ENCODE measurements at places on chromosomes 4 and X. TPM values are rescaled to one million over a fixed set of nuclear protein-coding genes. Genes with fewer than 3 reads are reported as not detected.

Gene AMER1
- 10.4 TPM for total RNA-seq

Gene CPLX1
- 3.4 TPM for total RNA-seq

Gene PLXNB3
- total RNA-seq = 3.3 TPM

DNA sequence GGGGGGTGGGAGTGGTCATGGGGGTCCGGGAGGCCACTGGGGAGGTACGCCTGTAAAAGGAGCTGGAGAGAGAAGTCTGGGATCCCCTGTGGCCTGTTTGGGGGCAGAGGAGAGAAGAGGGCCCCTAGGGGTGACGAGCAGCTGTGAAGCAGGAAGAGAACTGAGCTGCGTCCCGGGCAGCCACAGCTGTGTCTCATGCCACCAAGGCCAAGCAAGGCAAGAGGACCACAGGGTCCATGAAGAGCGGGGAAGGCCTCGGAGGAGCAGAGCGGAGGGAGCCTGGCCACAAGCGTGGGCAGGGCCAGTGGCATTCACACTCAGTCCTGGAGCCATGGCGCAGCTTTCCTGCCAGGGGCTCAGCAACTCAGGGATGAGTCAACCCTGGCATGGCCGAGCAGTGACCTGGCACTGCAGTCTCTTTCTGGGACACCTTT is 13.6 kb upstream of the NAT8L start:
- DNase-seq = peak; percentile 69

- no peak for DNase-seq
Measured at GRCh38 chr4:47715716-47716416, 122.0 kb downstream of the CORIN start.

- no peak for DNase-seq
Measured at GRCh38 chrX:71976753-71977152, 66.1 kb downstream of the NHSL2 start.

GRCh38 chrX:107565931-107566603 is 62.2 kb upstream of the PRPS1 start:
- DNase-seq = peak; percentile 28

Gene ADH1C
- 1.1 TPM for total RNA-seq

- DNase-seq = no peak
Measured at GRCh38 chr4:174144106-174144505, 139.4 kb downstream of the FBXO8 start.

- DNase-seq = no peak
Measured at GRCh38 chr4:92399032-92399431, 95.3 kb downstream of the GRID2 start.

- no peak for DNase-seq
Measured at GRCh38 chr4:108351791-108352190, 183.1 kb upstream of the LEF1 start.

- DNase-seq = no peak
Measured at GRCh38 chr4:152100379-152101201, 339.8 kb upstream of the GATB start.

DNA sequence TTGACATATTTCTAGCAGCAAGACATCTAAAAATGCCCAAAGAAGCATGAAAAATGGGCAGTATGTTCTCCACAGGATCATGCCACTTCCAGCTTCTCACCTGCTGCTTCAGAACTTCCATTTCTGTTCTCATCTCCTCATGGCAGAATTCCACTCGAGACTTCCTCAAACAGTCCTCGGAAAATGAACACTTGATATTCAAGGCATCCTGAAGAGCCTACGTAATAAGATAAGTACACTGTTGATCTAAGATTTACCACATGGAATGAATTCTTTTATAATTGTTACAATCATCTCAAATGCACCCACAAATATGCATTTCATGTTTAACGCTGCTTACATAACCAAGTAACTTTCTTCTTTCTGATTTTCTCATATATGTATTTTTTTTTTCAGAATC is 14.1 kb downstream of the TNIP3 start:
- DNase-seq = no peak

GRCh38 chrX:9829308-9830267 is 43.4 kb downstream of the SHROOM2 start:
- DNase-seq = no peak

All from cerebellum (tissue), 4 donors.